Ascending aorta (tissue), 2 donors: ENCODE measurements at places on chromosomes 4 and X. TPM values are rescaled to one million over a fixed set of nuclear protein-coding genes. Genes with fewer than 3 reads are reported as not detected.

DNA sequence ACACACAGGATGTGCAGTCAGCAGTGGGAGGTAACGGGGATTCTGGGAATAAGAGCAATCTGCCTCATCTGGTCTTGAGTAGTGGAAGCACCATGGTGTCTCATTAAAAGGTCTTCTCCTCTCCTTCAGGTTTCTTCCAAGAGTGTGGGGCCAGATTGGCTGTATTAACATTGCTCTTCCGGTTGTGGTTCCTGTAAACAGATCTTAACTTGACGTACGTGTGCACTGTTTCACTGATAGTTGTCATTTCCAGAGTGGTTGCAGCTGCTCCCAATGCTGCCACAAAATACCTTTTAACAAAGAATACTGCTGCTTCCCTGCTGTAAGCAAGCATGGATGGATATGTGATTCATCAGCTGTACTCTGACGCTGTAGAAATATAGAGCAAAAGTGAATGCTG, 1443.4 kb upstream of the TENM3 start:
- no peak for DNase-seq

The SLC16A2 gene
- 10.7 TPM for total RNA-seq

GRCh38 chr4:15423285-15423711, 4.5 kb upstream of the C1QTNF7 start:
- DNase-seq, result no peak

The GLUD2 gene
- 2.1 TPM for total RNA-seq

The RTL9 gene
- not detected for total RNA-seq

GRCh38 chrX:19403696-19404095, 60.0 kb downstream of the PDHA1 start:
- DNase-seq, result no peak

GRCh38 chrX:115031989-115032388, 14.6 kb upstream of the IL13RA2 start:
- no peak for DNase-seq

GRCh38 chrX:45591650-45592049, 391.0 kb upstream of the DIPK2B start:
- no peak for DNase-seq

DNA sequence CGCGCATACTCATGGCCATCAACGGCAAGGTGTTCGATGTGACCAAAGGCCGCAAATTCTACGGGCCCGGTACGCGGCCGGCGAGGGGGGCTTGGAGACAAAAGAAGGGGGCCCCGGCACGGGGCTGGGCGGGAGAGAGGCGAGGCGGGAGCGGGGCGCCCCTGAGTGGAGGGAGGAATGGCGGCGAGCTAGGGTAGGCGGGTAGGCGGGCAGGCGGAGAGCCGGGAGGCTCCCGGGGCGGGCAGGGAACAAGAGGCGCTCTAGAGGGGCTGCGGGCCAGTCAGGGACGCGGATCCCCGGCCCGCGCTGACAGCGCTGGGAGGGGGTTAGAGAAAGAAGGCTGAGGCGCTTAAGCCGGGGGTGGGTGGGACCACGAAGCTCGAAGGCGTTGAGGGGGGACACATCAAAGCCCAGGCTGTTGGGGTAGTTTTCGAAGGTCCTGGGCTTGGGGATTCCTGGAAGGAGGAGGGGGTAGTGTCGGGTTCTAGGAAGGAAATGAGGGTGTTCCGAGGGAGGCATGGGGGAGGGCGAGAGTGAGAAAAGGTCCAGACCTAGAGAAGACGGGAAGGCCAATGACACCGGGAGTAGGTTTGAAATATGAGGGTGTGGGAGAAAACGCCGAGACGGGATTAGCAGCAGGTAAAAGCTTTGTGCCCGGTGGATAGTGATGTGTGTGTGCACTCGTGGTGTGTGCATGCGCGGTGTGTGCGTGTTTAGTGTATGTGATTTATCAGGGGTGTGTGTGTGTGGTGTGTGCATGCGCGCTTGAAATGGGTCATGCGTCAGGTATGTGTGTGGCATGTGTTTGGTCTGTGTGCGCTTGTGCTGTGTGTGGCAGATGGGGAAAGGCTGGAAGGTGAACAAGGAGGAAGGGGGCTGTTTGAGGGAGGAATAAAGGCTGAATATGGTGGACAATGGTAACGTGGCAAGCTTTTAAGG, 807 bp downstream of the PGRMC1 start:
- DNase-seq, result no peak

DNA sequence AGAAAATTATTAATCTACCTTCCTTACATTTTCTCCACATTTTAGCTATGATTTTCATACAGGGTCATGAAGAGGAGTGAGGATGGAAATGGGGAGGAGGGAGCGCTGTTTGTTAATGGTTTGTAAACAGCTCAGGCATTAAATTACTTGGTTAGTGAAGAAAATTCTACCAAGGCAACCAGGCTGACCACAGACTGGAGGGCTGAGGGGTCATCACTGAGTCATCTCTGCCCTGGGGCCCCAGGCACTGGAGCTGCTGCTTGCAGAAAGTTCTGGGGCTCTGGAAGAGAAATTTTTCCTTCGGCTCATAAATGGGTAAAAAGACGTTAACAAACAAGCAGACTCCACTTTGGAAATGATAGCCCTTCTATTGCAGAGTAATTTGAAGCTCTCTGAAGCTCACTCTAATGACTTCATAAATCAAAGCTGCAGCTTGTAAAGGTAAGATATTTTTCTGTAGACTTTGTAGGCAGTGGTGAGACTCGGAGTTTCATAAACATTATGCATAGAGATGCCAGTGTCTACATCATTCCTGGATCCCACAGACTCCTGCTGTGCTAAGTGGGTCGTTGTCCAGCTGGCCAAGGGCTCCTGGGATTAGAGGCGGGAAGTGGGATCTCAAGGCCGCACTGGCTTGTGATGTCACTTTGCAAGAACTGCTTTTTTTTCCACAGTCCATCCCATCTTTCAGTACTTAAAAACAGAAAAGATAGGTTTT, 159.6 kb downstream of the PTTG2 start:
- DNase-seq, result no peak

DNA sequence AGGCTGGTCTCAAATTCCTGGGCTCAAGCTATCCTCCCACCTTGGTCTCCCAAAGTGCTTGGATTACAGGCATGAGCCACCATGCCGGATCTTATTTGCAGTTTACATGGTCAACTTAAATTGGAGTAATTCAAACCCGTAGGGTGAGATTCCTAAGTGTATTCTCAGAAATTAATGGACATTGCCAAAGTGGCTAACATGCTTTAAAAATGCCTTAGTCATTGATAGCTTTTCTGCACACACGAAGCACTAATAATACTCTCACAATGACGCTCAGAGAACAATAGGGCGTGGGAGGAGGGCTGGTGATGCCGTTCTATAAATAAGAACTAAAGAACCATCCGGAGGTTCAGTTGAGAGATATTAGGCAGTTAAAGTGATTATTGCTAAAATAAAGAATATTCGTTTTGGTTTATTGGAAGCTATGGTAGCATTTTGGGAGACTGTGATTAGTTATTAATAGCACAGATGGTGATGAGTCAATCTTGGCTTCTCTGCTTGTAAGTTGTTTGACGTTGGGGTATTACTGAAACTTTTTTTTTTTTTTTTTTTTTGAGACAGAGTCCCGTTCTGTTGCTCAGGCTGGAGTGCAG, 79.1 kb downstream of the TRAPPC11 start:
- no peak for DNase-seq

DNA sequence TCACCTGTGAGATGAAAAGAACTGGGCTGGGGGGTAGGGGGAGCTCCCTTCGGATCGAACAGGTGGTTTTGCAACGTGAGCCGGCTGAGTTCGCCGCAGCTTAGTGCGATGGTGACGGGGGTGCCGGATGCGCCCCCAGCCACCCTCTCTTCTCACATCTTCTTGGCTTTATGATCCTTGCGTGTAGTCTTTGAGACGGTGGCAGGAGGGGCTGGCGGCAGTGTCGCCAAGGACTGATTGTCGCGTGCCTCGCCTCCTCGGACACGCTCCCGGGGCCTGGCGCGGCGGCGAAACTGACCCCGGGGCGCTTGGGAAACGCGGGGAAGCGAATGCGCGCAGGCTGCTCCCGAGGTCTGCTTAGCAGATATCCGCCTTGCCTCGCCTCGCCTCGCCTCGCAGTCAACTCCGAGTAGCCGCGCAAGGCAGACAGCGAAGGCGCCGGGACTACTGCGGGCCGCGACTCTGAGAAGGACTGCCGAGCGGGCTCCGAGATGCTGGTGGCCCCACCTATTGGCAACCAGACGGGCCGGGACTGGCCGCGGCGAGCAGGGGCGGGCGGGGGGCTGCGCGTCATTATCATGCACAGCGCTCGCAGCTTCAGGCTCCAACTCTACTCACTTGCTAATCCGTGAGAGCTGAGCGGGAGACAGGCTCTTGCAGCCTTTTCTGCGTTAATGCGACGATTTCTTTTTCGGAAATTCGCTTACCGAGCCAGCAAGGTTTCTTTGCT, 1.5 kb downstream of the GRID2 start:
- DNase-seq, result no peak

The TCEAL9 gene
- 20.9 TPM for total RNA-seq

DNA sequence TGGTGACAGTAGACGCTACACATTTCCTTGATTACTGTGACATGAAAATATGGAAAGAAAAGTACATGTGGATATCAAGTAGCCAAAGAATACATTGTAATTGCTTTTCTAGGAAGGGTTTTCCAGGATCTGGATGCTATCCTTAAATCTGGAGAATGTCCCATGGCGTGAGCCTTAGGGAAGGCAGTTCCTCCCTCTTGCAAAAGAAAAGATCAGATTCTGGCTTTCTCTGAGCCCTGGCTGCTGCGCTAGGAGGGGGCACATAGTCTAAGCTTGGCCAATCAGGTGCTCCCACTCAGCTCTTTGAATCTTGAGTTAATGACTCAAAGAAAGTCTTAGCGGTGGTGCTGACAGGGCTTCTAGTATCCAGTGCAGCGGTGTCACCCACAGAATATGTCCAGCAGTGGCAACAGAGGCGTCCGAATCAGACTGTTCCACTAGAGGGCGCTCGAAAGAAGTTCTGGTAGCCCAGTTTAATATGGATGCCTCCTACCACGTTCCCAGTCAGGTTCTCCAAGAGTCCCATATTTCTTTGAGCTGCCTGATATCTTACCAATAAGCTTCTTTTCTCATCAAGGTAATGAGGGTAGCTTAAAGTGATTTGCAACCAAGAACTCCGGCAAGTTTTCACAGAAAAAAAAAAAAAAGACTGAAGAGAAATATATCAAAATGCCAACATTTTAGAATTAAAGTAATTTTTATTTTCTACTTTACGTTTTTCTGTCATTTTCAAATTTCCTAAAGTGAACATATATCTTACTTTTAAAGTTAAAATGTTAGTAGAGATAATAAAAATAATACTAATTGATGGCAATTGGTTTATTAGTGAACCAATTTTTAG, 213.4 kb upstream of the S100G start:
- DNase-seq, result peak; percentile 14

GRCh38 chr4:24768006-24768405, 27.4 kb upstream of the SOD3 start:
- DNase-seq, result no peak

The ADH7 gene
- not detected for total RNA-seq

- no peak for DNase-seq
These were observed 46.9 kb downstream of the TLR10 start for GRCh38 chr4:38735870-38736269.

DNA sequence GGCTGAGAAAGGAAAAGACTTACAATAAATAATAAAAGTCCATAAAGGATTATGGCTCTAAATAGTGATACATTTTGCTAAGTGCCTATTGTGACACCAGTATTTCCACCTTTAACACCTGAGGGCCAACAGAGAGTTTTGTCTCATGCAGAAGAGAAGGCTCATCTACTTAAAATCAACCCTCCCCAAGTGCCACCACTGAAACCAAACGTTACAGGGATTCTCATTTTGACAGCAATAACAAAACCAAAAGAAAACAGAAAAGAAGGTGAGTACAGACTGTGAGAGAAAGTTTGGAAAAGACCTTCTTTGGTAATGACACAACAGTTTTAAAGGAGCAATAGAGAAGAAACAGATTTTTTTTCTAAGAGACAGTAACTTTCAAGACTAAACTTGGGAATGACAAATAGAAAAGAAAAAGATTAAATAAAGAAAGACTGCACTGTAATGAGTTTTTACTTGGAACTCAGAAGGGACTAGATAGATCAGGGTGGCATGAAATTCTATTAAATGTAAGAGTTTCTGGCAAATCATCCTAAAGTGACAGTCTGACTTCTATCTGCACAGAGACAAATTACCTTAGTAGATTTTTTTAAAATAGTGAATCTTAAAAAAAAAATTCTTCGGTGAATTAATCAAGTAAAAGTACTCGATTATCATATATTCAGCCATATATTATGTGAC, 109.7 kb downstream of the ZNF827 start:
- no peak for DNase-seq

The SRPK3 gene
- 4.5 TPM for total RNA-seq

DNA sequence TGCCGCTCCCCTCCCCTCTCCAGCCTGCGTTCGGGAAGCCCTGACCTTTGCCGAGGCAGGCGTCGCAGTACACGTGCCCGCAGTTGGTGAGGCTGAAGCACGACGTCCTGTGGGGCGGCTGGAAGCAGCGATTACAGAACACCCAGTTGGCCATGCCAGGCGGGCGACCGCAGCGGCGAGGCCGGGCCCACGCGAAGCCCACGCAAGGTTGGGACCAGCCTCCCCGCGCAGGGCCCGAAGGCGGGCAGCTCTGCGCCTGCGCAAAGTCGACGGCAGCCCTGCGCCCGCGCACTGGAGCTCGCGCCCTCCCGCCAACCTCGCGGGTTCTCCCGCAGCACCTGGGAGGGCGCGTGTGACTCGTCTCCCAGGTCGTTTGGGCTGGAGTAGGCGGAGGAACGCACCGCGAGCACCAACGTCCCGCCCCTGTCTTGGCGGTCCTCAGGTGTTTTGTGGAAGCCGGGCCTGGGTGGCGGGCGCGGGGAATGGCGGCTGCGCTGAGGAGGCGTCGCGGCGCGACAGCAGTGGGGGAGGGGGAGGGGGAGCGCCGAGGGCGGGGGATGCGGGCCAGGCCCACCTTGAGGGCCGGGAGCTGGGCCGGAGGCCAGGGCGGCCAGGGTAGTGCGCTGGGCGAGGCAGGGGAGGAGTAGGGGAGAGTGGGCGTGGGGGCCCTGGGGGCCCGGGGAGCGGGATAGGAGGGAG, at the start of gene RNF212:
RNF212 (minus strand) TSS at position 254 of the 699 bp plus-strand sequence; CDS start at position 154, 100 bp downstream.
- no peak for DNase-seq

The CXCL3 gene
- total RNA-seq, result not detected

- DNase-seq, result no peak
These were observed 817.3 kb downstream of the TRIML1 start for GRCh38 chr4:188956566-188956965.

- no peak for DNase-seq
These were observed 19.7 kb downstream of the HERC6 start for GRCh38 chr4:88398381-88398780.

- DNase-seq, result no peak
These were observed 95.9 kb upstream of the STX18 start for GRCh38 chr4:4637710-4638109.

GRCh38 chrX:46601283-46601682, 27.7 kb downstream of the CHST7 start:
- DNase-seq, result no peak

The MTM1 gene
- 7.3 TPM for total RNA-seq
